ENCODE measurements at places on chromosomes 4 and X.

DNA sequence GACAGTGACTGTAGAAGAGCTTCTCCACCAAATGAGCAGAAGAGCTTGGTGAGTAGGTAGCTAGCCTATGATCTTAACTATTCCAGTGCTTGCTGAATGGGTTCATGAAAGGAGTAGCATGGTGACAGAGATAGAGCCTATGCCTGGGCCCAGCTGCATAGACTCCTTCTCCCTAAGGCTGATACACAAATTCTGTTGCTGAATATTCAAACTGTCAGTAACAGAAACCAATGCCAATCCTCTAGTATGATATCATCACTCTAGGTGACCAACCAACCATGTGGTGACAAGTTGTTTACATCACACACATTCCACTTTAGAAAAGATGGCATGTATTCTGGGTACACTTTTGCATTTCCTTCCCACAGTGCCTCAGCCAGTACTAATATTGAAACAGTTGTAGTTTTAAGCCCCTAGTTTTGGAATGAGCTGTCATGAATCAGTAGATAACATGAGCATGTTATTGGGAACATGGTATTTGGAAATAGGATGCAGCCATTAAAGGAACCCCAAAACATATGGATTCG, 103.4 kb upstream of the GRXCR1 start:
- no peak for DNase-seq

DNA sequence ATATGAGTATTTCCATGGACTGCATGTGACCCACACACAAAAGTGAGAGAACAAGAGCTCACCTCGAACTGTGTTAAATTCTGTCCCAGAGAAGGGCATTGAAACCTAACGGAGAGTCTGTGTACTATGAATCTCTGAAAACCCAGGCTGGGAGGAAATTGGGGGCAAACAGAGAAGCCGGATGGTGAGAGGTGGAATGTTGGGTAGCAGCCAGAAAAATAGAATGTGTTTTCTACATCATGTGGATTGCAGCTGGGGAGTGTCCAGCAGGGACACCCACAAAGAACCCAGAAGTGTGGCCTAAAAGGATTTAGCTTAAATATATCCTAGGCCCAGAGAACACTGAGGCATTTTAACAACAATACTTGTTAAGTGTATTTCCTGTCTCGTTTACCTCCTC, 38.6 kb downstream of the MND1 start:
- DNase-seq: no peak

GRCh38 chr4:121122661-121123060, 41.5 kb downstream of the TNIP3 start:
- DNase-seq: no peak

DNA sequence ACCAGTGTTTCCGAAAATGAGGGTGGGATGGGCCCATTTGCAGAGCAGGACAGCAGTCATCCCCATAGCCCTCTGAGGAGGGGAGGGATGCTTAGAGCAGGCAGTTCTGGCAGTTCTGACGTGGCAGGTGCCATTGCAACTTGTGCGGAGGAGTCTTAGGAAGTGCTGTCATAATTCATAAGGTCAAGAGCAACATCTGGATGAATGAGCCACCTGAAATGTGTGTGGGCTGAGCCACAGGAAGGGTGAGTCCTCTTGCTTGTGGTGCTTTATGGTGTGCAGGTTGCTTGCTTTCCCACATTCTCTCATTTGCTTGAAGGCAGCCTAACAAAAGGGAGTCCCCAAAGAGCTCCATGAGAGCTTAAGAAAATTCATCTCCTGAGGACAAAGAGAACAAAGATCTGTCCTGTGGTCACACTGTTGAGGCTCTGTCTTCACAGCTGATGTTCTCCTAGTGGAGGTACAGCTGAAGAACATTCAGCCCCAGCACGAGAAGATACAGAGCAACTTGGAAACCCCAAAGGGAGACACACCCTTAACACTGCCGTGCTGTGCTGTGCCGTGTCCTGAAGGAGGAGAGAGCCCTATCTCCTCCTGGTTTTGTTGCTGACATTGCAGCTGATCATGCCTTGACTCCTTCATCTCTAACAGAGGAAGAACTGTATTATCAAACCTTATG, 60.3 kb downstream of the DLG3 start:
- no peak for DNase-seq

- DNase-seq: no peak
Observed at GRCh38 chr4:151743128-151743854, 17.5 kb downstream of the GATB start.

- no peak for DNase-seq
Observed at GRCh38 chrX:1535241-1536041, 1.5 kb downstream of the P2RY8 start.

- no peak for DNase-seq
Observed at GRCh38 chr4:55437356-55437796, 41.6 kb downstream of the TMEM165 start.

GRCh38 chrX:136112286-136112685, 35.0 kb upstream of the FHL1 start:
- no peak for DNase-seq

- no peak for DNase-seq
Observed at GRCh38 chr4:112939901-112940300, 109.6 kb upstream of the ANK2 start.

GRCh38 chrX:123807835-123808416, 51.9 kb upstream of the XIAP start:
- DNase-seq: no peak

- DNase-seq: no peak
Observed at GRCh38 chrX:70464051-70464450, 19.4 kb downstream of the DLG3 start.

All from neural crest cell (in vitro differentiated cells).